Right cardiac atrium (tissue), 5 donors: ENCODE measurements at places on chromosomes 11 and 22. TPM values are rescaled to one million over a fixed set of nuclear protein-coding genes. Genes with fewer than 3 reads are reported as not detected.

The ZDHHC13 gene
- 11.9 TPM for total RNA-seq

The KRTAP5-11 gene
- total RNA-seq, result not detected

The DEPDC5 gene
- 14.7 TPM for total RNA-seq

The NXPE4 gene
- total RNA-seq, result not detected

The SCO2 gene
- total RNA-seq, result not detected

The JHY gene
- 5.0 TPM for total RNA-seq

The SLC17A6 gene
- not detected for total RNA-seq

The ROBO3 gene
- 9.8 TPM for total RNA-seq

The FIBIN gene
- total RNA-seq, result 19.8 TPM

The DRD2 gene
- total RNA-seq, result not detected

The SLC29A2 gene
- total RNA-seq, result 33.2 TPM
